ENCODE measurements at places on chromosomes 11 and 22.

DNA sequence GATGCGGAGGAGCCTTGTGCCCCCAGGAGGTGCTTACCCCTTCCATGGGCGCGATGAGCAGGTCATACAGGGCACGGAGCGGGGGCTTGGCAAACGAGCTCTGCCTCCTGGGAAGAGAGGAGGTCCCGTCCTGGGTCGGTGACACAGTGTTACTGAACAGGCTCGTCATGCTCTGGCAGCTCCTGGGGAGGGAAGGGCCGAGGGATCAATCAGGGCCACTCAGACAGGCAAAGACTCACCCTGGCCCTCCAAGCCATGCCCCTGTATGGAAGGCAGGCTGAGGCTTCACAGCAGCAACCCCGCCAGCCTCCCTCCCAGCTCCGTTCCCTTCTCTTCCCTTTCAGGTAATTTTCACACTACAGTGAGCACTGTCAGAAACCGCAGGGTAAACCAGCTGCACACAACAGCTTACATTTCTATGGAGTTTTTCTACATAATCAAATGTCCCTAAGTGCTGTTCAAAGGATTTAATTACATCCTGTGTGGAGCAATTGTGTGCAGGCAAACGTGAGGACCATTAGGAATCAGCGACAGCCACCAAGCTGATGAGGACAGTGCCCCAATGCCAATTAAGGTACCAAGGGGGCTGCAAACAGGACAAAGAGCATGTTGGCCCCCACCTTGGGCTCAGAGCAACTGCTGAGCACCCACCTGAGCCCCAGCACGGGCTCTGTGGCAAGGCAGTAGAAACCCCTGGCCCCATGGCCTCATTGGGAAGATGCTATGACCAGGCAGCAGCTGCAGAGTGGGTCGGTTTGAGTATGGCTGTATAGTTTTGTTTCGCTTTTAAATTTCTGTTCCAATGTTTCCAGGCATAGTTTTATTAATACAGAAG is 95.4 kb upstream of the PITPNB start:
- peak; percentile 14 for DNase-seq

GRCh38 chr11:75142714-75143419 is 8.0 kb upstream of the SLCO2B1 start:
- DNase-seq, result peak; percentile 88

GRCh38 chr11:12113294-12113693 is 2.9 kb downstream of the MICAL2 start:
- no peak for DNase-seq

GRCh38 chr11:134349802-134350355 is 18.1 kb downstream of the GLB1L2 start:
- no peak for DNase-seq

- no peak for DNase-seq
Observed at GRCh38 chr22:19641254-19641982, 72.9 kb upstream of the SEPTIN5 start.

DNA sequence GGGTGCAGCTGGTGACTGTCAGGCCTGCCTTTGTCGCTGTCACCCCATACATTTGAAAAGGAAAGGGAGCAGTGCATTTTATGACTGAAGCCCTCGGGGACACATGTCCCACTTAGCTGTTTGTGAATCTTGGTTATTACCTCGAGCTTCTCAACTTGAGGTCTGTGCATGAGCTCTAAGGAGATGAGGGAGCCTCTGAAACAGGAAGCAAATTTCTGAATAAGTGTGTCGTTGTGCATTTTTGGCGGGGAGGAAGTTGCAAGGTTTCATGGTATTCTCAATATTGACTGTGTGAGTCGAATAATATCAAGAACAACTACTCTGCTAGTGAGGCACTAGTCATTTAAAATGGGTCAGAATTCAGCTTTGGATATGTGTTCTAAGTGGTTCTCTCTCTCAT is 149.7 kb upstream of the PLET1 start:
- no peak for DNase-seq

DNA sequence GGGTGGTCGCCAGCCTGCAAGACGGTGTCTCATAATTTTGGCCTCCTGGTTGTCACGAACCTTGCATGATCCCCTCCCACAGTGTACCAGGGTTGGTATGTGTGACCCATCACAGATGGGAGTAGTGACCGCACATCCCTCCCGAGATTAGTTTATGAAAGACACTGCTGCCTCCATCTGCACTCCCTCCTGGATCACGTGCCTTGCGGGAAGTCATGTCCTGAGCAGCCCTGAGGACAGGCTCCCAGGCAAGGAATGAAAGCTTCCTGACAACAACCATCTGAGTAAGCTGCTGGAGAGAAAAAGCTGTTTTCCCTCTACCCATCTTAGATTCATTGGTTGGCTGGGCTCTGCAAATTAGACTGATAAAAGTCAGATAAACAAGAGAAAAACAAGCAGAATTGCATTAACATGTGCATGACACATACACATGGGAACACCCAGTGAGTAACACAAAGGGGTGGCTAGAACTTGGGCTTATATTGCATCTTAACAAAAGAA is 14.4 kb upstream of the PAMR1 start:
- peak; percentile 64 for DNase-seq

GRCh38 chr11:81647374-81647773 is 1086.3 kb downstream of the FAM181B start:
- DNase-seq, result no peak

DNA sequence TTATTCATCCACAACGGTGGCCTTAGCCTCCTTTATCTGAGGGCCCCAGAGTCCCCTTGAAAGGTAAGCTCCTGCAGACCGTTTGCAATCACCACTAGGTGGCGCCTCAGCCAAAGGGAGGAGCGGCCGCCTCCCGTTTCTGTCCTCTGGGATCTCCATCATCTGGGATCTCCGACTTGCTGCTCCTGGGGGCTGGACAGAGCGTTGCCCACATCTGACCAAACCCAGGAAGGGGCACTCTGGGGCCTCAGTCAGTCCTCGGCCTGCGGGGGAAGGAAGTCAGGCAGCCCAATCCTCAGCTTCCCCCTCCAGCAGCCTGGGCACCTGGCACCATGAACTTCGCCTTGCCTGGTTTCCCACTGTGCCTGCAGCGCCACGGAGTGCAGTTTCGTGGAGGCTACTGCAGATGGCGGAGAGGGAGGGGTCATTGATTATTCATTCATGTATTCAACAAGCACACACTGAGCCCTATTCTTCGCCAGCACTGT is 23.5 kb downstream of the TP53I11 start:
- peak; percentile 75 for DNase-seq

- no peak for DNase-seq
Observed at GRCh38 chr11:128492903-128493569, 94.3 kb downstream of the ETS1 start.

DNA sequence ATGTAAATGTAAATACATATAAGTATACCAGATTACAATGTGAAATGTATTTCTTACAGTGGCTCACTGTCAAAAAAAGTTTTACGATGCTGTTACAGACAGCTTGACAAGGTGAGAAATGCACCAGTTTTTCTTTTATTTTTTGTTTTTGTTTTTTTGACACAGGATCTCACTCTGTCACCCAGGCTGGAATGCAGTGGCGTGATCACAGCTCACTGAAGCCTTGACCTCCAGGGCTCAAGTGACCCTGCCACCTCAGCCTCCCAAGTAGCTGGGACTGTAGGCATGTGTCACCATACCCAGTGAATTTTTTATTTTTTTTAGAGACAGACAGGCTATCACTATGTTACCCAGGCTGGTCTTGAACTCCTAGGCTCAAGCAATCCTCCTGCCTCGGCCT is 9.2 kb downstream of the CCDC73 start:
- no peak for DNase-seq

DNA sequence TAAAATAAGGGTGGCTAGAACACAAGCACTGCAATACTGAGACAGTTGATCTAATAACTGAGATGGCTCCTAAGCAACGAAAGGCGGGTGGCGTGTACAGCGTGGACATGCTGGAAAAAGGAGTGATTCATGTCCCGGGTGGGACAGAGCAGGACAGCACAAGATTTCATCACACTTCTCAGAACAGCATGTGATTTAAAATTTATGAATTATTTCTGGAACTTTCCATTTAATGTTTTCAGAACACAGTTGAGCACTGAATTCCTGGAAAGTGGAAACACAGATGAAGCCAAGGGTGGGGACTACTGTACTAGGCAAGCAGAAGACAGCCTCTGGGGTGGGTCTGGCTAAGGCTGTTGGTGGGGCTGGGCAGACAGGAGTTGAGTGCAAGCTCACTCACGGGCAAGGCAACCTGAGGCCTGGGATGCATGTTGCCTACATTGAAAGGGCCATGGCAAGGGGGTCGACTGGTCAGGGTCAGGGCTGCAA is 165.6 kb upstream of the DDI1 start:
- DNase-seq, result peak; percentile 58

DNA sequence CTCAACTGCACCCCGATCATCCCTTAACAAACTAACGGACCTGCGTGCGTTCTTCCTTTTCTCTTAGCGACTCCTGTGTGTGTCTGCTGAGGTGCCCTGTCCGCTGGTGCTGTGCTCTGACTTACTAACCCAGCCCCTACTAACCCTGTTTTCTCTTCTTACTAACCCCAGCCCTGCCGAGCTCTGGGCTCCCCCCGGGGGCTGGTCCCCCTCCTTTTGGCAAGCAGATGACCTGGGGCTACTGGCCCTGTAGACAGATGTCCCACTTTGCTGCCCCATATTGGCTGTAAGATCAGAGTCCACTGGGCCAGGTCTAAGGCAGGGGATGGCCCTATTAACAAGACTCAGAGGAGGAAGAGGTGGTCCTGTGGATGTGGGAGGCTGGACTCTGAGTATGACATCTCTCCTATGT is 14.7 kb downstream of the MIAT start:
- DNase-seq, result peak; percentile 35

GRCh38 chr22:45317551-45318167 is 7.9 kb downstream of the FAM118A start:
- peak; percentile 68 for DNase-seq

- DNase-seq, result no peak
Observed at GRCh38 chr11:115145324-115145723, 358.9 kb downstream of the CADM1 start.

- no peak for DNase-seq
Observed at GRCh38 chr22:44449061-44449682, 48.9 kb downstream of the RTL6 start.

- DNase-seq, result peak; percentile 86
Observed at GRCh38 chr11:12377824-12378593, 638 bp downstream of the PARVA start.

DNA sequence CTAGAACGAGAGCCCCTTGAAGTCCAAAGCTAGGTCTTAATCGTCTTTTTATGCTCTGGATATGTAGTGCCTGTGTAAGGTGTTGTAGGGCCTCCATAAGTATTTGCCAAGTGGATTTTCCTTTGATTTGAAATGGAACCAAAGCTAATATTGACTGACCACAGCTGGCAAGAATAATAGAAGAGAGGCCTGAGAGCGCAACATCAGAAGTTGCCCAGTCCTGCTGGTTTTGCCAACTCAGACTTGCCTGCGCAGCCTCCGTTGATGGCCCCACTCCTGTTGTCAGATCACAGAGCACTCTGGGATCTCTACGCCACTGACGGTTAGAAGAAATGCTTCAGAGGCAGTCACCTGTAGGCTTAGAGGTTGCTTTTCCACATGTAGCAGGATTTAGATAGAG is 251.2 kb downstream of the TENM4 start:
- no peak for DNase-seq

DNA sequence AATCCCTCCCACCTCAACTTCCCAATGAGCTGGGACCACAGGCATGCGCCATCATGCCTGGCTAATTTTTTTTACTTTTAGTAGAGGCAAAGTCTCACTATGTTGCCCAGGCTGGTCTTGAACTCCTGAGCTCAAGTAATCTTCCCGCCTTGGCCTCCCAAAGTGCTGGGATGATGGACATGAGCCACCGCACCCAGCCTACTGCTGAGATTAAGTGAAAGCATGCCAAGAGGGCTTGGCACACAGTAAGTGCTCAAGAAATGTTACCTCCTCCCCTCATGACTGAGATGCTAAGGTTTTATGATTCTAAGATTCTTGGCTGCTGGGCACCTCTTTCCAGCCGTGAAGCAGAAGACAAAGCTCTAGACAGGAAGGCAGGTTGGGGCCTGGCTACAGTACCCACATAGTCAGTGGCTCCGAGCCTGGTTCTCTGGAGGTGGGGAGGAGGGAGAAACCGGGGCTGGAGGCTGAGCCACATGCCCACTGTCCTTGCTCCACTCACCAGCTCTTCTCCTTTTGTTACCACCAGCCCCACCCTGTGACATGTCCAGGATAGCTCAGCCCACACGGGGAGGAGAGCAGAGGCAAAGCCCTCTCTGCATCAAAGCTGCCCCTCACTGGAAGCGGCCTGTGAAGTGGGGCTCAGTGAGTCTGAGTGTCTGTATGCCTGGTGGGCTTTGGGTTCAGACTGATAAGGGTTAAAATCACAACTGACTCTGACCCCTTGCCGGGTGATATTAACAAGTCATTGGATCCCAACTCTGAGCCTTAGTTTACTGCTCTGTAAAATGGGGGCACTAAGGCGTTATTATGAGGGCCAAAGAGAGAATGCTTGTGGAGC is 12.9 kb downstream of the ARHGEF17 start:
- no peak for DNase-seq

DNA sequence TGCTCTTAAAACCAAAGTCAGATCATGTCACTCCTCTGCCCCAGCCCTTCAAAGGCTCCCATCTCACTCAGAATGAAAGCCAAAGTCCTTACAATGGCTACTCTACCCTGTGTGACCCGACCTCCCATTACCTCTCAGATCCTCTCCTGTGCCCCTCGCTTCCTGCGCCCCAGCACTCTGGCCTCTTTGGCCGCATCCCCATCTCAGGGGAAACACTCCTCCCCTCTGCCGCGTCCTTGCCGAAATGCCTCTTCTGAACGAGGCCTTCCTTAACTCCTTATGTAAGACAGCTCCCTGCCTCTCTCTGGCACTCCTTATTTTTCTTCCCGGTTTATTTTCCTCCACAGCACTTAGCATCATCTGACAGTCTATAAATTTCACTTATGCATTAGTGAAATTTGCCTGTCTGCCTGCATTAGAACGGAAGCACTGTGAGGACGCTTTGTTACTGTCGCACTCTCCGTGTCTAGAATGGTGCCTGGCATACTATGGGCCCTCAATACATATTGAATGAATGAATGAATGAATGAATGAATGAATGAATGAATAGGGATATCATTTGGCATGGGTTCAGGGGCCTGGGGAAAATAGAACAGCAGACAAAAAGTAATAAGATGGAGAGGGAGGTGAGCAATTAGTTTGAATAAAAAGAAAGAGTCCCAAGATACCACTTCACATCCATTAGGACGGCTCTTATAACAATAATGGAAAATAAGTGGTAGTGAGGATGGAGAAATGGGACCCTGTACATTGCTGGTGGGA is 137.8 kb downstream of the CEP164 start:
- DNase-seq, result no peak

- DNase-seq, result no peak
Observed at GRCh38 chr11:88414981-88415413, 77.5 kb upstream of the CTSC start.
